ENCODE measurements at places on chromosomes 16 and 17.

DNA sequence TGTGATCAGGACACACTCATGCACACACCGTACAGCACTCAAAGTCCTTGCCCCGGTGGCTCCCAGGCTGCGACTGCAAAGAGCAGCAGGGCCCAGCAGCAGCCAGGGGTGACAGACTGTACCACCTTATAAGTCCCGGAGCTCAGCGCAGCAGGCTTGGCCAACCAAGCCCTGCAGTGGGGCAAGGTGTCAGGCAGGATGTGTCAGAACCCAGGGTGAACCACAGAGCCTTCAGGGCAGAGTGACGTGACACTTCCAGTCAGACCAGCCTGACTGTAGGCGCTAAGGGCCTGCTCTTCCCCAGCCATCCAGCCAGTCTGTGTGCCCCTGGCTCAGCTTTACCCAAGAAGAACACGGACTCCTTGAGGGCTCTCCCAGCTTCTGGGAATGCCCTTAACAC is 204.1 kb downstream of the COPRS start:
- DNase-seq = no peak

DNA sequence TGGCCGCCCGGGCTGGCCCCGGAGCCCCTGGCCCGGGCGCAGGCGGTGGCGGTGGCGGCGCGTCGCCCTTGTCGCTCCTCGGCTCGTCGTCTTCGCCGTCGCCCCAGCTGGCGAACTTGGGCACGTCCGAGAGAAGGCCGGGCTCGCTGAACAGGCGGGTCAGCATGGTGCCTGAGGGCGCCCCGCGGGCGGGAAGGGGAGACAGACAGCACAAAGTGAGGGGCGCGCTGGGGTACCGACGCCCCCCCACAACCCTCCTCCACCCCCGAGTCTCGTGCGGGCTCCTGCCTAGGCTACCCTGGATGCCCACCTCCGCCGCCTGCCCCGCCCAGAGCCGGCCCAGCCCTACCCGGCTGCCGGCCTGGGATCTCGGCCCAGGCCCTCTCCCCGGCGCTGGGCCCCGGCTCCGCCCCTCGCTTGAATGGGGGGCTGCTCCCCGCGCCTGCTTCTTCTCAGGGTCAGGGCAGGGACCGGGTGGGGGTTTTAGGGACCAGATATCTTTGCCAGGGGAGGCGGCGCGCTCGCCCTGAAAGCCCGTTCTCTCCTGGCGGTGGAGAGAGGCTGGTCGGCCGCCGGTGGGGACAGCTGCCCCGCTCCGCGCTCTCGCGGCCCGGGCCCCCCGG is 1.2 kb downstream of the NEUROD2 start:
- no peak for DNase-seq

- no peak for DNase-seq
Observed at GRCh38 chr16:56781528-56781961, 51.6 kb downstream of the NUP93 start.

DNA sequence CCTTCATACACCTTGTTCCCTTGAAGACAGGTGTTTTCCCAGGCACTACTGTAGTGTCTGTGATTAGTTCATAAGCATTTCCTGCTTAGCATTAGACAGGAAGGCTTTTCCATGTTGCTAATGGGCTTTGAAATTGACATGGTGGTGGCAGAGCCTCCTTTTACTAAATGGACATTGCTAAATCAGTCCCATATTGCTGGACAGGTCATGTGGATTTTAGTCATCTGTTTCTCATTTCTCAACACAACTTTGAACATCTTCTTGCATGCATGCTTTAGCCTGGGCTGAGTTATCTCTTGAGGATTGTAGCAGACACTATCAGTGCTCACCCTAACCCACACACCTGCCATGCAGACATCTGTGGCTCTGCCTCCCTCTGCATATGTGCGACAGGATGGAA is 13.7 kb upstream of the BCO1 start:
- no peak for DNase-seq

- DNase-seq = no peak
Observed at GRCh38 chr17:40035162-40035559, 19.0 kb downstream of the MED24 start.

- DNase-seq = no peak
Observed at GRCh38 chr16:4313563-4314531, 2.0 kb upstream of the GLIS2 start.

GRCh38 chr17:81477173-81477572 is 35.4 kb downstream of the ACTG1 start:
- DNase-seq = no peak

GRCh38 chr17:65483438-65483837 is 78.0 kb downstream of the AXIN2 start:
- DNase-seq = no peak

- DNase-seq = no peak
Observed at GRCh38 chr16:79090966-79091365, 509.6 kb downstream of the MAF start.

- no peak for DNase-seq
Observed at GRCh38 chr17:16878606-16879005, 93.3 kb downstream of the TNFRSF13B start.

GRCh38 chr17:78045316-78045715 is 83.2 kb downstream of the TMC6 start:
- DNase-seq = no peak

DNA sequence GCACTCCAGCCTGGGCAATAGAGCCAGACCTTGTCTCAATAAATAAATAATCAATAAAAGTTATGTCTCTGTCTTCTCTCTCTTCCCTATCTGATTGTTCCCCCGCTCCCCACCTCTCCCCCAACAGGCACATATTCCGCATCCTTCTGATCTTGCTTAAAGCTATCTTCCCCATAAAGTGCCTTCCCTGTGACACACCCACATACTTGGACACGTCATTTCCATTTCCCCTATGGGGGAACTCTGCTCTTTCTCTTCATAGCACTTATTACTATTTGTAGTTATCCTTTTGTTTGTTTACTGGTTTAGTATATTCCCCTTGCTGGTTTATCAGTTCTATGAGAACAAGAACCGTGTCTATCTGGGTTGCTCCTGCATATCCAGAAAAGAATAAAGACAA is 14.9 kb downstream of the MYO1D start:
- DNase-seq = no peak
